ENCODE measurements at places on chromosomes 7 and 10.

- DNase-seq: no peak
Observed at GRCh38 chr10:126617733-126618132, 52.8 kb downstream of the C10orf90 start.

DNA sequence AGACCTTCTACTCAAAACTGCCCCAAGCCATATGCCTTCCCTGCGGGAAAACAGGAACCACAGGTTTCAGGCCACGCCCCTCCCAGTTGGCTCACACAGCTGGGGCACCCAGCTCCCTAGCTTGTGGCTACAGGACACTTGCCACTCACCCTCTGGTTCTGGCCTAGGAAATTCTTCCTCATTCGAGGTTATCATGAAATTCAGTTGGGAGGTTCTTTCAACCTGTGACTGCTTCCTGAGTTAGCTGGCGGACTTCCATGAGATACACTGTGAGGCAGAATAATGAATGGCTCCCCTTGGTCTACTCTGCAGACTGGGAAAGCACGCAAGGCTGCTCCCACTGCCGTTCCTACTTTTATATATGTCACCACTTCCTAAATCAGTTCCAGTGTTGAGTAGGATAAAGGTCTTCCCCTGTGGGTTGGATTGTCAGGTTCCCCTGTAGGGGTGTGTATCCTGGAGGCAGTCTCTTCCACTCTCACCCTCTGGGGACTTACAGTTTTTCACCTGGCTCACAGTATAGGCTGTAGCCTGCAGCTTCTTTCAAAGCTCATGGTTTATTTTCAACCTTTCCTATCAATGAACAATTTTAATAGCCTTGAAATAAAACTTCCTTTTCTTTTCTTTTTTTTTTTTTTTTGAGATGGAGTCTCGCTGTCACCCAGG, 37.0 kb downstream of the GPR22 start:
- DNase-seq: no peak

- no peak for DNase-seq
Observed at GRCh38 chr10:69091143-69091651, 3.3 kb downstream of the SRGN start.

DNA sequence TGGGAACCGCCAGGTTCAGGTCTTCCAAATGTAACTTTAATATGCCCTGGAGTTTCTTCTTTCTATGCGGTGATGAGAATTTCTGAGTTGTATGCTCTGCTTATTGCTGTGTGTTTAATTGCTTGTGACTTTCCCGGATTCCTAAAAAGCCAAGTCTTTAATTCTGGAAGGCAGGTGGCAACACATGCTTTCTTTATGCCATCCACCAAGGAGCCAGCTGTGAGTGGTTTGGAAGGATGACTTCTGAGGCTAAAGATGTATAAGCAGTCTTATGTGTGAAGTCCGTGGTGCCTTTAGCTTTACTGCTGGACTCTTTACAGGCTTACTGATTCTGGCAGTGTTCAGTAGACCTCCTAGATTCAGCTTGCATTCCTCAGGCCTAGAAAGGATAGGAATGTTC, 3.1 kb downstream of the SDK1 start:
- no peak for DNase-seq

DNA sequence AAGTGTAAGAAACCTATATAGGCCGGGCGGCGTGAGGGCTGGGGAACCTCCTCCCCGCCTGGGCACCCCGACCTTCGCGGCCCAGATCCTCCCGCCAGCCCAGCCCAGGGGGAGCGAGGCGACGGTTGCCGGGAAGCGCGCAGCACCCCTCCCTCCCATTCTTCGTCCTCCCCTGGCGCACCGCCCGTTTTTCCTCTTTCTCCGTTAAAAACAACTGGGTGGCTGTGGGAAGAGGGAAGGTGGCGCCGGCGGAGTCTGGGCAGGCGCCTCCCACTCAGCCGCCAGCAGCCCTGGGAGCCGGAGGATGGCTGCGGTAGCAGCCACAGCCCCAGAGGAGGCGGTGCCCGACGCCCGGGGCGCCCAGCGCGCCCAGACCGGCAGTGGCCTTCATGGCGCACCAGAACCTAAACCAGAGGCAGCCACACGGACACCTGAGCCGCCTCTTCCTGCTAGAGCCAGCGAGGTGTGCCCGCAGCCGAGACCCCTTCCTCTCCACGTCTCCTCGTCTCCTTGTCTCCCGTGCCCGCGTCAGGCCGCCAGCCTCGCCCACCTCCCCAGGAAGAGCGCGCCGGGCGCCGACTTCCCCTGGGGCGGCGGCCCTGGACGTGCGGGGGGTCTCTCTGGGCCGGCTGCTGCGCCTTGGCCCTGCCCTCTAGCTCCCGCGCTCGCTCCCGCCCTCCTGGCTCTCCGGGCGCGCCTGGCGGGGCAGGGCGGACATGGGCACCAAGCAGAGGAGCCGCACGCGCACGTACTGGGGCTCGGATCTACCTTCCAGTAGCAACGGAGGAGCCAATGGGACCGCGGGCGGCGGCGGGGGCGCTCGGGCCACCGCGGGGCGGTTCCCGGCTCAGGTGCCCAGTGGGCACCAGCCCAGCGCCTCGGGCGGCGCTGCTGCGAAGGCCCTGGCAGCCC, 32.8 kb upstream of the SFTPD start:
- DNase-seq: peak; percentile 45

DNA sequence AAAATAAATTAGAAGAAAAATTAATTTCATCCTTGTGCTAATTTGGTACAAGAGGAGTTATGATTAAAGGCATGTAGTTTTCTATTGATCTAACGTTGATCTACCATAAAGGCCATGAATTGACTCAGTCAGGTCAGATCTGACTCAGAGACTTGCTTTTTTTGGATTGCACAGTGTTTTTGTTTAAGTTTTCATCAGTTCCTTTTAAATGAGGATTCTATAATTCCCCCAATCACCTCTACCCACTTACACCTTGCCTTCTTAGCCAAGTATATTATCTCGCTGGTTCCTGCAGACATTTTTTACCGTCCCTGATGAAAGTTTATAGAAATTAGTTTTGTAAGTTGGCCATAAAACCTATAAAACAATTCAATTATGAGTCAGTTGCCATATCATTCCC, 132.4 kb upstream of the PALS2 start:
- no peak for DNase-seq

GRCh38 chr10:21733710-21734109, 199.7 kb downstream of the MLLT10 start:
- DNase-seq: no peak

GRCh38 chr7:31455844-31456243, 58.0 kb upstream of the ITPRID1 start:
- no peak for DNase-seq

DNA sequence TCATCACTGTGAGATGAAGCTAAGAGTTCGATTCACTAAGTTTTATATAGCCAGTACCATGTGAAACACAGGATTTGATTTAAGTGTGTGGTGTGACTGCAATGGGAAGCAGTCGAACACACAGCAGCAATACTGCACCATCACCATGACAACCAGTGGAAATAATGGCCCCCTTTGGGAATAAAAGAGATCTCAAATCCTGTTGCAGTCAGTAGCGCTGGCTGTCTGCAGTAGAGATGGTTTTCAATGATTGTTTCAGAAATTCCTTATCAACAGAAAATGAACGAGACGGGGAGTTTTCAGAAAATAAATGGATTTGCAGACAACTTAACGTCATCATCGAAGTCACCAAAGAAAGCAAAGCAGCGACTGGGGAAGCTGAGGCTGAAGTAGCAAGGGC, 91.0 kb downstream of the PTPRE start:
- no peak for DNase-seq

- DNase-seq: peak; percentile 16
Observed at GRCh38 chr7:28272461-28272877, 91.9 kb upstream of the JAZF1 start.

GRCh38 chr7:70612811-70613210, 519.1 kb upstream of the GALNT17 start:
- no peak for DNase-seq

DNA sequence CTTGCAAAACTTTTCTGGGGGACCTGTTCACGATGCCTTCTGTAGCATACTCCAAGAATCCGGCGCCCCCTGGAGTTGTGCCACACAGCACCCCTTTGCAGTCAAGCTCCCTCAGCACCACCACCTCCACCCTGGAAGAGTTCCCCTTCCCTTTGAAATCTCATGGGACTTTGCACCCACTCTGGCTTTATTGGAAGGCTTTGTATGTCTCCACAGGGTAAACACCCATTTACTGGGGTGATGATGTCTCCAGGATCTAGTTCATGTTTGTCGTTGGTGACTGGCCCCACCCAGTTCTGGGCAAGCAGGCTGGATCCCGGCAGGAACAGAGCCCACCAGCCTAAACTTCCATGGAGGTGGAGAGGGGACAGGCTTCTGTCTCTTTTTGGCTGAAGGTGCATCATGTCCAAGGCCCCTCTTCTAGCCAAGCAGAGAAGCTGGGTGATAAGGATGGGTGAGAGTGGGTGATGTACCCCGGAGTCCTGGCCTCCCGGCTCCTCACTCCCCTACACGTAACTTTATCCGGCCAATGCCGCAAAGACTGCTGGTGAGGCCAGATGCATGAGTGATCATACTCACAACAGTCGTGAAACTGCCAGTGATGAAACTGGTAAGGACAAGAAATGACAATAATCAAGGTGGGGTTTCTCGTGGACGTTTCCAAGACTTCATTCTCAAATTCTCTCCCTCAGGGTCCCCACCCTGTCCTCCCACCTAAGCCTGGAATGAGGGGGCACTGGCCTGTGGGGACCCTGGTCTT, 695 bp upstream of the CLDN4 start:
- no peak for DNase-seq

DNA sequence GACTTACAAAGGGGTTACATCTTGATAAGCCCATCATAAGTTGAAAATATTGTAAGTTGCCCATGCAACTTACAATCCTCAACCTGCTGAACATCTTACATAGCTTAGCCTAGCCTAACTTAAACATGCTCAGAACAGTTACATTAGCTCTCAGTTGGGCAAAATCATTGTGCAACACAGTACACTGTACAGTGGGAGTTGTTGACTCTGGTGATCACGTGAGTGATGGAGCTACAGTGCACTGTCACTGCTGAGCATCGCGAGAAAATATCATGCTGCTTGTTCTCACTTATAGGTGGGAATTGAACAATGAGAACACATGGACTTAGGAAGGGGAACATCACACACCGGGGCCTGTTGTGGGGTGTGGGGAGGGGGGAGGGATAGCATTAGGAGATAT, 214.9 kb upstream of the ZMIZ1 start:
- DNase-seq: no peak

GRCh38 chr7:39493934-39494333, 72.3 kb upstream of the YAE1 start:
- DNase-seq: no peak

DNA sequence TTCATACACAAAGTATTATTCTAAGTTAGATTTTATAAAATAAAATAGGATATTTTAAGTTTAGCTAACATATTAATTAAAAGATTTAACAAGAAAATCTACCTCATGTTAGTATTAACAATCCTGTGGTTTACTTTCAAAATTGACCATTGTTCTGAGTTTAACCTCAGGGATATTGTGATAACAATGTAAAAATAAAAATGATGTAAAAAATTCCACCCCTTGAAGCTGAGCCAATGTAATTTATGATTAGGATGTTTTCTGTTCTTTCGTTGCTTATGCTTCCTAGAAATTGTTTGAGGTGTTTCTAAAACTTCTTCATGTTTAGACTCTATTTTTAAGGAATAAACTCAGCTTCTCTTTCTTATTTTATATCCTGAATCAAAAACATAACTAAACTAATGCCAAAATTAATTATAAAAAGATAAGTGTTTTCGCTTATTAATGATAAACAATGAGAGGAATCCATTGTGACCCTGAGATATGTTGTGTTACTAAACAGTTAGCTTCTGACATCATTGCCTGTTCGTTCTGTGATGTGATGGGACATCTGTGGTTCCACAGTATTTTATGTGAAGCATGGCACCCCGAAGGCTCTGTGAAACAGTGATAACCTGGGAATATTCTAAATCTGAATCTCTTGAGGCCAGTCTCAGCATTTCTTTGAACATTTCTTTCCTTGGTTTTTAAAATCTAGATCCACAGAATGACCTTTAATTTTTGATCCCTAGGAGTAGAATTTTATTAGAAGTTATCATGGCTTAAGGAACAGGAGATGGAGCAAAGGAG, 340.8 kb downstream of the ARL4A start:
- no peak for DNase-seq

- DNase-seq: no peak
Observed at GRCh38 chr10:117246997-117247671, 6.2 kb downstream of the SLC18A2 start.

GRCh38 chr7:150916670-150917069, 61.5 kb downstream of the KCNH2 start:
- DNase-seq: no peak

GRCh38 chr7:132230462-132230861, 345.8 kb downstream of the PLXNA4 start:
- DNase-seq: no peak

DNA sequence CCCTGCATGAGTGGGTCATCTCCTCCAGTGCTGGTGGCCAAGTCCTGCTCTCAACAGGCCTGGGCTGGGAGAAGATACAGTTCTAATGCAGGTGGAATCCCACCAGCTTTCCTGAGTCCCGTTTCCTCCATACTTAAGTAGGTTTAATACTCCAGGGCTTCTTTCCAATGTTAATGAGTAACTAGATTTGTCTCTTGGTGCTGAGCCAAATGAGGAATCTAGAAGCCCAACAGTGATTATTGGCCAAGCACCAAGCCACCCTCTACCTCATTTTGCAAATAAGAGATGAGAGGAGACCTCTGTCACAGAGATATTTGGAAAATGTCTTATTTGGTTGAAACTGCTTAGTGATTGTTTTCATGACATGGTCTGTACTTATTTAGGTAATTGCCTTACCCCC, 37.1 kb downstream of the STARD3NL start:
- no peak for DNase-seq

- peak; percentile 49 for DNase-seq
Observed at GRCh38 chr7:4683884-4684565, 1.9 kb downstream of the FOXK1 start.

DNA sequence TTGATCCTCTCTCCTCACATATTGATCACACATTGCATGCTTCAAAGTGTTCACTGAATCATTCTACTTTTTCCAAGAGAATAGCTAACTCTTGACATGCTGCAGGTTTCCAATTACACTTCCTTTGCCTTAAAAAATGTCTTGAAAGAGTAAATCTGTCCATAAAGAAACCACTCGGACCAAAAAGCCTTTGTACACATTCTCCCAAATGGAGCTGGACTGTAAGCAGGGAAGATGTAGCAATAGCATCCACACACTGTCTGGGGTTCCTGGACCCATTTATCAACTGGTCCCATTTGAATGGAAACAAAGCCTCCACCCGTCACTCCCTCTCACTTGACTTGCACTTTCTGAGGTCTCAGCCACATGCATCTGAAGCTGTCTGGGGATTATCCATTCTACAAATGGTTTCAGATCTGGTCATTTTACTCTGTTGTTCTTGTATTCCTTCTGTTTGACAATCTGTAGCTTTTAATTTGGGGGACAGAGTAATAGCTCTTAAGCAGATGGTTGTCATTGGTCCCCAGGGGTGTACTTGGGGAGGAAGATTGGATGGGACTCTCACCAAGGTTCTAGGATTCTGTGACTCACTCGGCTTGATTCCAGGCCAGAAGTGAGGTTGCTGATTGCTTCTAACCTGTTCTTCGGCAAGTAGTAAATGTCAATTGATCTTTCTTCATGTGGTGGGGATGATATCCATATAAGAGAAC, 203.5 kb downstream of the HIBADH start:
- DNase-seq: no peak
